ENCODE measurements at places on chromosomes 4 and X.
A peak's percentile ranks its signal among the peaks of the same experiment; 100 is the strongest.

DNA sequence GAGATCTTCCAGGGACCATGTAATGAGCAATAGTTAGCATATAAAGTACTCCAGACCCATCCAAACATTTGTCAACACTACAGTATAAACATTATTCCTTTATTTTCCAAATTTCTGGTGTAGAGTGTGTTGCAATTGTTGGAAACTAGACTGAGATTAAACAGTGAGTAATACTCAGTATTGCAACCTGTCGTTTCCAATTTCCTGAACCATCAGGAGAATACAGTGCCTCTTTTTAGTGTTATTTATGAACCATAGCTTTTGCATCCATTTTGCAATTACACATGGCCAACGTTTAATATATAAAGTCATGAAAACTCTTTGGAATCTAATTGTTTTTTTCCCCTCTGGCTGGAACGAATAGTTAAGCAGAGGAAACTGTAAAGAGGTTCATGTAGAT lies 58.3 kb upstream of the DHRSX start:
- DNase-seq: no peak

DNA sequence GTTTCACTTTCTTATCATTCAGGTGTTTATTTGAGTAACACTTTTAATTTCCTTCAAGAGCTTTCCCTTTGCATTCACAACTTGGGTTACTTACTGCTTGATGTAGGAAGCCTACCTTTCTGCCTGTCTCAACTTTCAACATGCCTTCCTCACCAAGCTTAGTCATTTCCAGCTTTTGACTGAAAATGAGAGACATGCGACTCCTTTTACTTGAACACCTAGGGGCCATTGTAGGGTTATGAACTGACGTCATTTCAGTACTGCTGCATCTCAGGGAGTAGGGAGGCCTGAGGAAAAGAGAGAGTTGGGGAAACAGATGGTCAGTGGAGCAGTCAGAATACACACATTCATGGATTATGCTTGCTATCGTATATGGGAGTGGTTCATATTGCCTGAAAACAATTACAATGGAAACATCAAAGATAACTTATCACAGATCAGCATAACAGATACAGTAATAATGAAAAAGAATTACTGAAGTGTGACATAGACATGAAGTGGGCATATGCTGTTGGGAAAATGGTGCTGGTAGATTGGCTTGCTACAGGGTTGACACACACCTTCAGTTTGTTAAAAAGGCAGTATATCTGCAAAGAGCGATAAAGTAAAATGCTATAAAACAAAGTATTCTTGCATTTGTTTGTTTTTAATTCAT lies 25.7 kb downstream of the USP53 start:
- DNase-seq: no peak

DNA sequence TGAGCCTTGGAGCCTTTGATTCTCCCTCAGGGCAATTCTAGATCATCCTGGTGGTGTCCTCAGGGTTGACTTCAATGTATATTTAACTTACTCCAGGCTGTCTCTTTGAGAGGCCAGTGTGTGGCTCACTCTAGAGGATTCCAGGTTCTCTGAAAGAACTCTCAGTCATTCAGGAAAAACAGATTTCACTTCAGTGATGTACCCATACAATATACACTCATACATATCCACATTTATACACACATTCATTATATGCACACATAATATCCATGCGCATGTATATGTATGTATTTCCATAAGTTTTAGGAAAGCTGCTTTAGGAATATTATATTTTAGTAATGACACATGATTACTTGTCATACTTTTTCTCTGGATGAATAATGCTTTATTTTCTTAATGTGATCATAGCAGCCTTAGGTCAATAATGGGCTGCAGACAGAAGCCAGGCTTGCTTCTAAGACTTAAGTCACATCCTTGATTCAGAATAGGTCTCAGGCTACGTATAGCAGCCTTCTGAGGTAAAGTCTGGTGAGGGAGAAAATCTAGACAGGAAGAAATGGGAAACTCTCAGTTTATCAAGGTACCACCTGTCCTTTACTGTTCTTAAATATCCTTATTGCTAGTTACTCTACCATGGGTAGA lies 397.0 kb downstream of the GPAT3 start:
- no peak for DNase-seq

GRCh38 chrX:2504706-2505332 lies 4.0 kb upstream of the DHRSX start:
- no peak for DNase-seq

- DNase-seq: peak; percentile 13
Measured at GRCh38 chrX:118974908-118975671, 672 bp downstream of the LONRF3 start.

- DNase-seq: no peak
Measured at GRCh38 chr4:77044461-77045150, 31.2 kb downstream of the CCNI start.

- no peak for DNase-seq
Measured at GRCh38 chrX:151543706-151544105, 19.8 kb upstream of the PASD1 start.

GRCh38 chrX:98357146-98357545 lies 1473.4 kb downstream of the RPA4 start:
- DNase-seq: no peak

DNA sequence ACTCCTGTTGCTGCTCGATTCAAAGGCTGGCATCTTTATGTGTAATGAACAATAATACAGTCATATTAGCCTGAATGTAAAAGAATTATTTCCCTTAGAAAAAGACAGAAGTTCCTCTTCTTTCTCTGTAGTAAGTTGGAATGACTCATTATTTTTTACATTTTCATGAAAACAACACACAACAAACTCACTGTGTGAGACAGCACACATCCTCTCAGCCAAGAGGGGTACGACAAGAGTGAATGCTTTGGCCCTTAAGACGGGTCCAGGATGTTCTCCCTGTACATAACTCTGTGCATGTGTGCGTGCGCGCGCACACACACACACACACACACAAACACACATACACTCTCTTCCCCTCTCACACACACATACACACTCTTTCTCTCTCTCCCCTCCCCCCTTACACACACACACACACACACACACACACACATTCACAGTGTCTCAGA lies 72.8 kb downstream of the MANBA start:
- no peak for DNase-seq

DNA sequence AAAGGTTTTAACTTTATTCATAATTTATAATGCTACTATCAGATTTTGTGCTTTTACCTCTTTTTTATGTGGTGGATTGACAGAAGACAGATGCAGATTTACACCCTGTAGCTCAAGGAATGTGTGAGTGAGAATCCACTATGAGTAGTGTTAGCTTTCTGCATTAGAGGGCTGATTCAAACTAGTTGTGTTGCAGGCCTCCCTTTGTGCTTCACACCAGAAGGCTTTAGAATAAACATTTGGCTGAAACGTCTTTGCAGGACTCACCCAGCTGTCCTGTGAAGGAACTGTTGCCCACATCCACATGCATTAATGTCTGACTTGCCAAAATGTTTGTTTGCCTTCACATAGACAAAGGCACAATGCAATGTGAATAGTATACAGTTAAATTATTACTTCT lies 127.0 kb downstream of the PCDH7 start:
- no peak for DNase-seq

DNA sequence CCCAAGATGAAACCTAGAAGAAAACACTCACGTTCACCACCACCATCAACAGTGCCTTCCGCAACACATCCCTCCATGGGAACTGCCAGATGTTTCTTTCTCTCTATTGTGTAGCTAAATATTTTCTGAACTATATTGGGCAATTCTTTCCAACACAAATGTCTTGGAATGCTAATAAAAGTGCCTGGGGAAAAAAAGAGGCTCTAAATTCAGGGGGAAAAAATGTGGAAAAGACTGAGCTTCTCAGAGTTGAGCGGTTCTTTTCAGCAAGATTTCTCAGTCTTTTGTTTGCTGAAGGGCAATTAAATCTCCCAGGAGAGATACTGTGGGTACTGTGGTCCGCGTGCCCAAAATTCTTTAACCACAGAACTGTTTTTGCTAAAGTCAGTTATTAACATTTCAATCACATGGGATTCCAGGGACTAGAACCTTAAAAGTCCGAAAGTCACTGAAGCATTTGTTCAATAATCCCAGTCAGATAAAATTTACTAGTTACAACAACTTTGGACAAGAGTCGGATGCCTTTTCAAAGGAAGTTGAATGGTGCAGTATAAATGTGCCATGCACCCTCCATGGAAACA lies 51.9 kb upstream of the DHRSX start:
- no peak for DNase-seq

GRCh38 chr4:38925492-38926413 lies 58.1 kb downstream of the FAM114A1 start:
- no peak for DNase-seq

DNA sequence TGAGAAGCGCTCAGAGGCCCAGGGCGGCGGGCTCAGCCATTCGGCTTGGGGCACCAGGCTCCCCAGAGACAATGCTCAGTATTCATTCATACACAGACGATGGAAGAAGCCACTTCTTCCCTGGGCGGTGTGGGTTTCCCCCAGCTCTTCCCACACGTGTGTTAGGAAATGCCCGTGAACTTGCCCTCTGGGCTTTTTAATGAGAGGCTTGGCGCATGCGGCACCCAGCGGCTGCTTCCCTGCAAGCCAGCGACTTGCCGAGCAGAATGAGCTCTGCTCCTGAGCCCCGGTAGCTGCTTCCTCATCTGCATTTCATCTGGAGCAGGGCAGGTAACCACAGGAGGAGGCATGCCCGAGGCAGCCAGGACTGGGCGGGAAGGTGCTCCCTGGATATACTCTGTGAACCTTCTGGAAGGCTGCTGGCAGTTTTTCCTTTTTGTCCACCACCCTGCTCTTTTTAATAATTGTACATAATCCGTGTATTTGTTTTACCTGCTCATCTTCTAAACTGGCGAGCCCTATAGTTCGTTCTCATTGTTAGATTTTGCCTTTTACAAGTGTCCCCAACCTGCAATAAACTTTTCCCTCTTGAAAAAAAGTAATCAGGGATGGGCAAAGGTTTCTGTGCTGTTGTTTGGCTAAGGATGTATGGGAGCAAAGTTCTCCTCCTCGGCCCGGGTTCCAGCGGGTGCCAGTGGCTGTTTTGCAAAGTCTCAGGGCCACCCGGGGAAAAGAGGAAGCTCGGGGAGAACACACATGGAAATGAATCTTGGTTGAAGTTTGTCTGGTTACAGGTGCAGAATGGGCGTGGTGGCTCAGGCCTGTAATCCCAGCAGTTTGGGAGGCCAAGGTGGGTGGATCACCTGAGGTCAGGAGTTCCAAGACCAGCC lies 178.8 kb downstream of the DCLK2 start:
- DNase-seq: no peak

GRCh38 chr4:82247629-82248028 lies 126.2 kb downstream of the HNRNPD start:
- no peak for DNase-seq

- DNase-seq: no peak
Measured at GRCh38 chrX:104918122-104918521, 302.4 kb downstream of the TEX13A start.

Measured in stimulated activated CD8-positive, alpha-beta memory T cell treated with anti-CD3 and anti-CD28 coated beads, Interleukin-7, amount 100 ng/mL, for 1 hour (primary cell).